ENCODE measurements at places on chromosomes 7 and 10. TPM values are rescaled to one million over a fixed set of nuclear protein-coding genes. Genes with fewer than 3 reads are reported as not detected.

GRCh38 chr10:48760983-48761382 is 76.3 kb downstream of the WDFY4 start:
- DNase-seq, result no peak
- H3K4me1 ChIP-seq, result no peaks in the 10 kb centered on the region
- H3K27ac ChIP-seq, result no peak overlapping the region
- H3K4me3 ChIP-seq, result no peak overlapping the region
- H3K36me3 ChIP-seq, result no peaks in the 10 kb centered on the region

GRCh38 chr7:134290286-134290685 is 26.4 kb downstream of the SLC35B4 start:
- no peak for DNase-seq
- no peak overlapping the region for H3K27ac ChIP-seq
- no peaks in the 10 kb centered on the region for H3K4me1 ChIP-seq
- no peaks in the 10 kb centered on the region for H3K36me3 ChIP-seq

The KCNMA1 gene
- 29.1 TPM for total RNA-seq

The VWA2 gene
- 24.2 TPM for total RNA-seq

The MMD2 gene
- not detected for total RNA-seq

DNA sequence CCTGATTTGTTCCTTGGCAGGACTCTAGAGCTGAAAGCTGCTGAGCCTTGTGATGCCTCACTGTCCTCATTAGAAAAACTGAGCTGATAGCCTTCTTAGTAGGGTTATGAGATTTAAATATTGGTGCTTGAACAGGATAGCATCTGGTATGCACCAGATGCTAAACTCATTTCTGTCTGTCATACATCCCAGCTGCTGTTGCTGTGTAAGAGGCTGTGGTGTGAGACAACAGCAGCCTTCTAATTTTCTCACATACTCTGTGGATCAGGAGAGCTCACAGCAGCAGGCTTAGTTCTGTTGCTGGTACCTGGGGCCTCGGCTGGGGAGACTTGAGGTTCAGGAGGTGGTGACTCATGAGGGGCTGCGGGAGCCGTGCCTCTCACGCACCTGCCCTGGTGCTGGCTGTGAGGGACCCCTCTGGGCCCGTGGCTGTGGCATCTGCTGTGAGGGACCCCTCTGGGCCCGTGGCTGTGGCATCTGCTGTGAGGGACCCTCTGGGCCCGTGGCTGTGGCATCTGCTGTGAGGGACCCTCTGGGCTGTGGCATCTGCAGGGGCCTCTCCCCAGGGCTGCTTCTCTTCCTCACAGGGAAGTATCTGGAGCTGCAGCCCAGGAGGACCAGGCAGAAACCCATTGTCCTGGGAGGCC is 12.5 kb downstream of the DYNC2I1 start:
- H3K36me3 ChIP-seq, result peaks cover 9% of the 10 kb centered on the region
- DNase-seq, result no peak
- H3K27ac ChIP-seq, result no peak overlapping the region
- no peak overlapping the region for H3K4me3 ChIP-seq
- no peaks in the 10 kb centered on the region for H3K4me1 ChIP-seq
- no peaks in the 10 kb centered on the region for H3K27me3 ChIP-seq

DNA sequence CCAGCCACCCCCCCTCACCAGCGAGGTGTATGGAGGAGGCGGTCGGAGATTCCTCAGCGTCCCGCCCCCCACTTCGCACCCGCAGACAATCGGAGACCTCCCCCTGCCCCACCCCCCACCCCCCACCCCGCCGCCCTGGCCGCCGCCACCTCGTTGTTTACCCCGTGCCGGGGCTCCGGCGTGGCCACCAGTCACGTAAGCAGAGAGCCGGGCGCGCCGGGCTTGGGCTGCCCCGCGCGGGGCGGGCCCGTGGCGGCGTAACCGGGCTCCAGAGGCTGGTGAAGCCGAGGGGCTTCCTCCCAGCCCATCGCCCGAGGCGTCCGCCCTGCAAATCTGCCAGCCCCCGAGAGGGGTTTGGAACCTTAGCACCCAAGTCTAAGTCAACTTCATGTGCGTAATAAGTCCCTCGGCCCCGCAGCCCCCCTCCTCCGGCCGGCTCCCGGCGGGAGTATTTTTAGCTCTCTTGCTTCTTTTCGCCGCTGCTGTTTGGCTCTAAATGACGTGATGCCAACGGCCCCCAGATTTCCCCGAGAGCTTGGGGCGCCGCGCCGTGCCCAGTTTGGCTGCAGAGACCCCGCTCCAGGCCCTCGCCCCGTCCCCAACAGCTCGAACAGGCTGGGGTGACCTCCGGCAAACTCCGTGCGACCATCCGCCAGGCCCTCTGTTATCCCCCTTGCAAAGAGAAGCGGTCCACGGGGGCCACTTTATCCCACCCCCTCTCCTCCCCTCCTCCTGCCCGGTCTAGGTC is 2.7 kb downstream of the MXI1 start:
- H3K27me3 ChIP-seq, result no peaks in the 10 kb centered on the region
- peaks cover 3% of the 10 kb centered on the region for H3K4me1 ChIP-seq
- peak overlapping the region; percentile 81 for H3K27ac ChIP-seq
- peak; percentile 23 for DNase-seq
- H3K36me3 ChIP-seq, result no peaks in the 10 kb centered on the region

The FAM107B gene
- 32.9 TPM for total RNA-seq

Data from prostate gland (tissue), 2 donors.